ENCODE measurements at places on chromosomes 5 and 9.

- DNase-seq = peak; percentile 18
These were observed 34.3 kb downstream of the UBE2R2 start for GRCh38 chr9:33851301-33851700.

- DNase-seq = no peak
These were observed 2.1 kb downstream of the NR3C1 start for GRCh38 chr5:143401227-143402016.

DNA sequence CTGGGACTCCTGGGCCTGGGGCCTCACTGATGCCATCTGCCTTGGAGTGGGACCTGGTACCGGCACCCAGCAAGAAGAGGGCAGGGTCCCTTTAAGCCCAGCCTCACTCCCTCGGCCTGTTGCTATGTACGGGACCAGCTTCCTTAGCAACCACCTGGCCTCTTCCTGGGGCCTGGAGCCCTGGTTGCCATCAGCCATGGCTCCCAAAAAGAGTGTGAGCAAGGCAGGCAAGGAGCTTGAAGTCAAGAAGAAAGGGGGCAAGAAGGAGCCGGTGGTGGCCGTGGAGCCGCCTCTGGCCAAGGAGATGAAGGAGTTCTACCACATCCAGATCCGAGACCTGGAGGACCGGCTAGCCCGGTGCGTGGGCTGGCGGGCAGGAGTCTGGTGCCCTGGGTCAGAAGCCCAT, at the start of gene CFAP157:
Gene CFAP157 (plus strand): TSS at position 153 of the 406 bp plus-strand sequence. CDS start 44 bp downstream, at position 197.
- no peak for DNase-seq

DNA sequence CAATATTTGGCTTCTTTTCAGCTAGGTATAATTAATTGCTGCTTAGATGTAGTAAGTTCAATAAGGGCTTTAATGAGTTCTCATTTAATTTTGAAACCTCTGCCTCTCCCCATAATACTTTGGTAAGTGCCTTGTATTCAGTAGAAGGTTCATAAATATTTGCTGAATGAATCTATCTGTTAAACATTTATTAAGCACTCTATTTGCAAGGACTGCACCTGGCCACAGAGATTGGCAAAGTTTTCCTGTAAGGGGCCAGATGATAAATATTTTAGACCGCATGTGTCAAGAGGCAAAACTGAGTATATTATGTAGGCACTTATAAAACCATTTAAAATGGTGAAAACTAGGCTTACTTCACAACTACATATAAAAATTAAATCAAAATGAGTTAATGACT, 19.0 kb upstream of the GNA14 start:
- no peak for DNase-seq

GRCh38 chr5:67976891-67977601, 238.5 kb upstream of the PIK3R1 start:
- DNase-seq = no peak

DNA sequence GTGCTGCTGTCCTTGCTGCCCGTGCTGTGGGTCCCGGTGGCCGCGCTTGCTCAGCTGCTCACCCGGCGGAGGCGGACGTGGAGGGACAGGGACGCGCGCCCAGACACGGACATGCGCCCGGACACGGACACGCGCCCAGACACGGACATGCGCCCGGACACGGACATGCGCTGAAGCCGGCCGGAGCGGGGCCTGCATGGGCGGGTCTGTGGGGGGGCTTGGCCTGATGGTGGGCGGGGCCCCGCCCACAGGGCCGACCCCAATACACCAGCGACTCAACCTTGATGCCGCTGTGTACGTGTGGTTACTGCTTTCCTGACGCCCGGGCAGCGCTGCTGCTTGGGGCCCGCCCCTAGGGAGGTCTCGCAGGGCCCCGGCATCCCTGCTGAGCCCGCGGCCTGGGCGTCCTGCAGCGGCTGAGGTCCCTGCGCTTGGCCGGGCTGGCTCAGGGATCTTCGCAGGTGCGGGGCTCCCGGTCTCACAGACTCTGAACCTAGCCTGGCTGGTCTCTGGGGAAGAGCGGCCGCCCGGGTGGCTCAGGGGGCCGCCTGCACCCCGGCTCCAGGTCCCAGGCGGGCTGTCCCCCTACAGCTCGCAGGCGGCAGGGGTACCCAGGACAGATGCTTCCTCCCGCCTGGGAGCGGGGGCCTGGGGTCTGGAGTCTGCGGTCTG, 20.9 kb downstream of the SLC6A18 start:
- no peak for DNase-seq

DNA sequence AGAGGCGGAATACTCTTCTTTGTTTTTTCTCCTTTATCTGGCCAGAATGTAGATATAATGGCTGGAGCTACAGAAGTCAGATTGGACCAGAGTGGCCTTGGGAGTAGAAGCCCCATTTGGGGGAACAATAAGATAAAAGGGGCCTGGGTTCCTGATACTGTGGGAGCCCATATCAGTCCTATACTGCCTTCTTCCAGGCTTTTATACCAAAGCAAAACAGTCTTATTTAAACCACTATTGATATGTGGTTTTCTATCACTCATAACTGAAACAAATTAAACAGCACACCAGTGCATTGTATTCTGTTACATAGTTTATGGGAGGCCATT, 14.3 kb downstream of the SPAAR start:
- DNase-seq = no peak

GRCh38 chr5:98585661-98586310, 187.7 kb upstream of the RGMB start:
- DNase-seq = no peak

DNA sequence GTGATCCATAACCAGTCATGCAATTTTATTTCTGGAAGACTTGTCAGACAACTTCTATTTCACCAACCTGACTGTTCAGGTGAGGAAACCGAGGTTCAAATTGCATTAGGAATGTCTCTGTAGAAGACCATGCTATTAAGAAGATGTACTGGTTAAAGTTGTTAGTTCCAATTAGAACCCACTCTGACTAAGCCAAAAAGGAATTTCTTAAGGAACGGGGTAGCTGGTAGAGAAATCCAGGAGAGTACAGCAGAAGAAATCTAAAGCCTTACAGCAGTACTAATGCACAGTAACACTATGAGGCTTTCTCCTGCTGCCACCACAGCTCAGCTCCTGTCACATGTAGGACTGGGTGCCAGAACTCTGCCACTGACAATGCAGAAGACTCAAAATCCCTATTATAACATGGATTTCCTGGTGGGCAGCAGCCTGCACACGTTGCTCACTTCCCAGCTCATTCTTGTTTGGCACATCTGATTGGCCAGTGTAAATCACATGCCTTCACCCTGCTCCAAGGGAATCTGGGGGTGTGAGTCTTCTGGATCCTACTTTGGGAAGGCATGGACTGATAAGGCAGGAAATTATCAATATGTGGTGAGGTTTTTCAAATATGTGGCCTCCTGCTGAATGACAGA, 37.1 kb downstream of the CAST start:
- no peak for DNase-seq

DNA sequence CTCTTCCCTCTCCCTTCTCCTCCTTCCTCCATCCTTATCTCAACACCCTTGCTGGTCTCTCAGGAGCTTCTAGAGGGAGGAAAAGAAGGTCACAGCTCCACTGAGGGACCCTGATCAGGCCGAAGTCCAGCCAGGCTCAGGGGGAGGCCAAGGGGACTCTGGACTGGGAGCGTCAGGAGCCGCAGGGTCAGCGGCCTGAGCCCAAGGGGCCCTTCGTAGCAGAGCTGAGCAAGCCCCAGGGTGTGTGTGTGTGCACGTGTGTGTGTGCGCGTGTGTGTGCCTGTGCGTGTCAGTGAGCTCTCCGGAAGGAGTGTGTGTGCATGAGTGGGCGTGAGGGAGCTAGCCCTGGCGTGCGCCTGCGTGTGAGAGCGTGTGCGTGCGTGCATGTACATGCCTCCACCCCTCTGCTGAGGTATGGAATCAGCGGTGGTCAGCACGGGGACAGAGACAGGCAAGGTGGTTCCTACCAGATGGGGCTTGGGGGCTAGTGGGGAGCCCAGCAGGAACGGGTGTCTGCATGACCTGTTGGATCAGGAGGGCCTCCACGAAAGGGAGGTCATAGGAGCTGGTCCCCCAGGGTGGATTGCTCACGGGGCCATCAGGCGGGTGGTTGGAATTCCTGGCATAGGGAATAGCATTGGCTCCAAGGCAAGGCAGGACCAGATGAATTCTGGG, 10.0 kb upstream of the AGPAT2 start:
- no peak for DNase-seq

- peak; percentile 37 for DNase-seq
These were observed 189.1 kb upstream of the PTGER4 start for GRCh38 chr5:40490464-40491111.

DNA sequence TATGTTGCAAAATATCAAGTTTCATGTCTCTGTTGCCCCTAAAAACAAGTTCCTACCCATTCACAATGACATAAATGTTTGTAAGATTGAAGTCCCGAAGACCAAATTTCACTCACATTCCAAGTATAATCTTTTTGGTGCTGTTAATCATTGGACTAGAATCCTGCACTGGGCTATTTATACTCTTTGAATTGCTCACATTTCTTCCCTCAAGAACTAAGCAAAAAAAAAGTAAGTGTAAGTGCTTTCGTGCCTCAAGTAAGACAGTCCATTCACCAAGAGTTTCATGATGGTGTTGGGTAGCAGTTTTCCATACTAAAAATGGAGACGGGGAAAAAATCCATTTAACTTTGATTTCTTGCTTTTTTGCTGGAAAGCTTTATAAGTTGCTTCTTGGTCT, 242.3 kb downstream of the EBF1 start:
- DNase-seq = no peak

- no peak for DNase-seq
These were observed 148.3 kb downstream of the SPOCK1 start for GRCh38 chr5:137350791-137351190.

DNA sequence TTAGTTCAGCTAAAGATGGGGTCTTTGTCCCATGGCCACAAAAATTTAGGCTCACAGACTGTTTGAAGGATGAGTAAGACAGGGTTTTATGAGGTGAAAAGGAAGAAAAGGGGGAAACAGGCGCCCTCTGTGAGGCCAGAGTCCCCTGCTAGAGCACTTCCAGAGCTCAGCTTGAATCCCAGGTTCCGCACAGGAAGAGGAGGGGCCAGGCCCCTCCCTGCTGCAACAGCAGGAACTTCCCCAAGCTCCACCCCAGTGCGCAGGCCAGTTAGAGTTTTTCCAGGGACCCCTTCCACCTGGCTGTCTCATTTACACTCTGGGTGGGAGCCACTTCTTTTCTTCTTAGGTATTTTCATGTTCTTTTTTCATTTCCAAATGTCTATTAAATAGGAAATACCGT, 480.8 kb downstream of the PSAT1 start:
- DNase-seq = no peak

- peak; percentile 83 for DNase-seq
These were observed 17.2 kb upstream of the GCNT1 start for GRCh38 chr9:76441551-76442322.

DNA sequence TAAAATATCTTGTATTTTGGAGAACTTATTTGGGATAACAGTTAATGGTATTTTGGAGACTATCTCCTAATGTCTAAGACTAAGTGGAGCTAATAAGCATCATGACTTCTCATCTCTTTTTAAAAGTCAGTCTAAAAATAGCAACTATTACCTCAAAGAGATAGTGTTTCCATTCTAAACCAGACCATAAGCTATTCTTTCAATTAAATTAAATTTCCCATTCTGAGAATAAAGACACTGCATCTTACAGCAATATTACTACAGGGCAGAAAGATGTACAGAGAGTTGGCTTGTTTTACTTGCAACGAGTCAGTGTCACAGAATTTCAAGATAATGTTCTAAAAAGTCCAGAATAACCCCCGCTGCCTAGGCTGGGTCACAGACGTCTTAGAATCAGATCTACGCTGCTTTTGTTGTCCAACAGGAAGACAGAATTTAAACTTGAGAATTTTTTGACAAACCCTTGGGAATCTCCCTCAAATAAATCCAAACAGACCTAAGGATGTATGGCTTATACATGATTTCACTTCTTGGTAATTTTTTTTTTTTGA, 98.9 kb downstream of the USP20 start:
- no peak for DNase-seq

GRCh38 chr5:91598216-91598615, 215.1 kb upstream of the ARRDC3 start:
- DNase-seq = no peak

DNA sequence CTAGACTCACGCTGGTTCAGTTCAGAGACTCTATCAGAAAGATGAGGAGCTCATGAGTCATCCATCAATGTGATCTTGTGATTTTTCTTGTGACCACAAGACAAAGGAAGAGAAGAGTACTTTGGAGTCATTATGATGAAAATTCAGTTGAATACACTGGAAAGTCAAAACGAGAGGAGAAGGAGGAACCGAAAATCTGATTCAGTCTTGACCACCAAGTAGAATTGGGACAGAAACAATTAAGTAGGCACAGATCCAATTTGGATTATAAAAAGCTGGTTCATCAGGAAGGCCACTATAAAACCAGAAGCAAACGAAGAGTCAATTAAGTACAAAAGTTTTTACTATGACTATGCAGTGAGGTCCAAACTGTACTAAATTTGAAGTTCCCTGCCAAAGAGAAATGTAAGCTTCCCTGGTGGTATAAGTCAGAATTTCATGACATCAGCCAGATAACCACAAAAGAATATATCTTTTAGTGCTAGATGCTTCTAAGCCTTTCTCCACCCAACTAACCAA, 90.9 kb downstream of the THBS4 start:
- DNase-seq = peak; percentile 85

DNA sequence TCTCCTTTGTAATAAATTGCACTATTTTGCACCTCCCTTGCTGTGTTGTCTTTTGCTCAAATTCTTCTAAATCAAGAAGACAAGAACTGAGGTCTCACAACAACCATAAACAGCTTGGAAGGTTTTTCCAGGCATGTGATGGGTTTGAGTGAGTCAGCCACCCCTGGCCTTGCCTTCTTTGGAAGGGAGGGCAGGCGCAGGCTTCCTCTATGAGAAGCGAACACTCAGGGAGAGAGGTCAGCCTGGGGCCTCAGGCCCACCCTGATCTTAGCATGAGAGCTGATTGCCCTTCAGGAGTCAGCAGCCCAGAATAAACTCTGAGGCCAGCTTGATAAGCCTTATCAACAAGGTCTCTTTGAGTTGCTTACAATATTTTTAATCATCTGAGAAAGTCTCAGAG, 31.6 kb downstream of the S1PR3 start:
- DNase-seq = peak; percentile 87

GRCh38 chr5:113194591-113194990, 218.0 kb downstream of the DCP2 start:
- DNase-seq = no peak

DNA sequence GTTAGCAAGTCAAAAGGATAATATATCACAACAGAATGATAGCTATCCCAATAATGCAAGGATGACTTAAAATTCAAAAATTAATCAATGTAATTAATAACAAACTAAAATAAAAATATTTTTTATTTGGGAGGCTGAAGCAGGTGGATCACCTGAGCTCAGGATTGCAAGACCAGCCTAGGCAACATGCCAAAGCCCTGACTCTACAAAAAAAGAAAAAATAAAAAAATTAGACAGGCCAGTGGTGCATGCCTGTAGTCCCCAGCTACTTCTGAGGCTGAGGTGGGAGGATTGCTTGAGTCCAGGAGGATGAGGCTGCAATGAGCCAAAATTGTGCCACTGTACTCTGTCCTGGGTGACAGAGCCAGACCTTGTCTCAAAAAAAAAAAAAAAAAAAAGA, 399.3 kb downstream of the ADGRV1 start:
- no peak for DNase-seq

DNA sequence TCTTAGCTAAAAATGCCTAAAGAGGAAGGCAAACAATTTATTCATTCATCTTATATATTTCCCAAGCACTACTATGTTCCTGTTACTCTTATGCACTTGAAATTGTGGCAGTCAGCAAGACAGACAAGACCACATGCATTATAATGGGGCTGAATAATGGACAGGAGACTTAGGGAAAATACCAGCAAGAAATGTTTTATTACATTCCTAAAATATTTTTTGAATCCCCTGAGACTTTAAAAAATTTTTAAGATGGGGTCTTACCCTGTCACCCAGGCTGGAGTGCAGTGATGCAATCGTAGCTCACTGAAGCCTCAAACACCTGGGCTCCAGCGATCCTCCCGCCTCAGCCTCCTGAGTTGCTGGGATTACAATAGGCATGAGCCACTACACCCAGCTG, 13.2 kb downstream of the ZCCHC9 start:
- no peak for DNase-seq

Measured in choroid plexus epithelial cell (primary cell).